ENCODE measurements at places on chromosomes 6 and 20.

DNA sequence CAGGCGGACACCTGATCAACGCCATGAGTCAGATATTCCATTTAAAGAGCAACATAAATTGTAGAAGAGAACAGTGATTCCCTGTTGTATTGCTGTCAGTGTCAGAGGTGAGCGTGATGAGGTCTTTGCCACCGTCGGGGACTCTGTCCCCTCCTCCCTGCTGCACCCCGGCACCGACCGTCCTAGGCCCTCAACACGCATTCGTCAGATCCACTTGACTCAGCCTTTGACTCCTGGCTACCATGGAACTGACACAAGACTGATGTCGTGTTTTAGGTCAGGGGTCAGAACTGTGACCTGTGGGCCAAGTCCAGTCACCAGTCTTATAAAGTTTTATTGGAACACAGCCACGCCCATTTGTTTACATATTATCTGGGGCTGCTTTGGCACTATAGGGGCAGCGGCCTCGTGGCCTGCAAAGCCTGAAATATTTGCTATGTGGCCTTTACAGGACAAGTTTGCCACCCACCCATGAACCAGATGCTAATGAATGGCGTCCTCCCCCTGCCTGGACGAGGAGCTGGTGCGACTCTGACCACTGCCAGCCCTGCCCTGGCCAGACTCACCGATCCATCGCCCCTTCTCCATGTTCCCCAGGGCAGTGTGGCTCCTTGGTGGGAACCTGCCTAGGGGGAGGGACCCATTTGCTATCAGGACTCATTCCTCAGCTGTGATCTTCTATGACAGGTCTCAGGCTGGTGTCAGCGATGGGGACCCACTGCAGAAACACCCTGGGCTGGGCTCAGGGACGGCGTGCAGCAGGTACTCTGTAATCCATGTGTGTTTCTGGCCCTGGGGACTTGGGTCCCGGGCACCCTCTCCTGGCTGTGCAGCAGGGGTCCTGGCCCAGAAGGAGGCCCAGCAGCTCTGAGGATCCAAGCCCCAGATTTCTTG is 37.5 kb upstream of the PHACTR3 start:
- DNase-seq = no peak

GRCh38 chr20:8917084-8917483 is 151.8 kb upstream of the PLCB4 start:
- DNase-seq = no peak

DNA sequence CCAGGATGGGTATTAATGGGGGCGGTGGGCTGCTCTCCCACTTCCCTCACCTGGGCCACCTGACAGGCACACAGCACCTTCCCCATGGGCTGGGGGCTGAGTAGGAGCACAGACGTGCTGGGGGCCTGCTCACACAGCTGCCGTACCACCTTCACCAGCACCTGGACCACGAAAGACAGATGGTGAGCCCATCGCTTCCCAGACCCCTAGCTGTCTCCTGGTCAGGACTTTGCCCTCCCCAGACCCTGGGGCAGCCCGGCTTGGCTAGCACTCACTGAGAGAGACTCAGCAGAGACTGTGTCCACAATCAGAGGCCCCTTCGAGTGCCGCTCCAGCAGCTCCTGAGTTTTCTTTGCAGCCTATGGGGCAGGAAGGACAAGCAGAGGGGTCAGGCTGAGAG is 12.0 kb downstream of the AARS2 start:
- DNase-seq = no peak

DNA sequence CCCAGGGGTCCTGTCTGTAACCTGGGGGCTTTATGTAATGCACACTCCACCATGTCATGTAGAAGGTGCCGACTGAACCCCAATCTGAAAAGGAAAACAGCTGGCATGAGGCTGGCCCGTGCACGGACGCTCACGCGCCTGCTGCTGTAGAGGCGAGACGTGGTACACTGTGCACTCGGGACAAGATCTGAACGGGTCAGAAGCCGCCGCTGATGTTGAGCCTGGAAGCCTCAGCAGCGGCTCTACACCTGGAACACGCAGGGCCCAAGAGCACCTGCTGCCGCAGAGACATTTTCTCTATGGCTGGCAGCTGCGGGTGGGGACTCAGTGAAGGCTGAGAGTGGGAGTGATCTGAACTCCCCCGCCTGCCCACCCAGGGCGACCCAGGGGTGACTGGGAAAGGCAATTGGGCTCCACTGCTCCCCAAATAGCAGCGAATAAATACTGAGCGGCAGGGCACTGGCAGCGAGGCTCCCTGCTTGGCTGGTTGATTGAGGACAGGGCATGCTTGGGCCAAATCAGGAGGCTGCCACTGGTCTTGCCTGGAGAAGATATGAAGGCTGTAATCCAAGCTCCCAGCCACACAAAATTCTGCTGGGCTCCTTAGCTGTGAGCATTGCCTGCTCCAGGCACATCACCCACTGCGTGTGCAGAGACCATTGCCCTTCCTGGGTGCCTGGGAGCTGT is 2.5 kb upstream of the OGFR start:
- DNase-seq = no peak

GRCh38 chr6:129860908-129861665 is at the start of gene TMEM244:
TSS of gene TMEM244 (minus strand) at chr6:129861315. CDS start at chr6:129861188, 127 bp downstream.
- no peak for DNase-seq

GRCh38 chr20:13717631-13718044 is 67.1 kb downstream of the ESF1 start:
- no peak for DNase-seq

DNA sequence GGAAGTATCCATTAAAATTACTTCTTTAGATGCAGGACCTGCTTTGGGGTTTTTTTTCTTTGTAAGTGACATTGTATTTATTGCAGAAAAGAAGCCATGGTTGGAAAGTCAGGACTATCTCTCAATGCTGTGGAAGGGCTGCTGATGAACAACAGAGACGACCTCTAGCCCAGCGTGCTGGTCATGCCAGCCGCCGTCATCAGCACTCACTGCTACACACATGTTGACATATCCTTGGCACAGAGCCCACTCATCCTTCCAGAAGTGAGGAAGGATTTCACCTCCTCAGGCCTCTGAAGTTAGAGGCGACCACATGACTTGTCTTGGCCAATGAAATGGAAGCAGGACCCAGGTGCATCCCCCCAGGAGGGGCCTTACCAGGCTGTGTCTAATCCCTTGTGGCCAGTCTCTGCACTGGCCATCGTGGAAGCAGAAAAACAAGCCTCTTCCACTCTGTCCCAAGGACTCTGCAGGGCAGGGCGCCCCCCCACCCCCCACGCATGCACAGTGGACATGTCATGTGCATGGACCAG is 343.5 kb downstream of the TAF4 start:
- DNase-seq = no peak

GRCh38 chr20:3606021-3606420 is 57.2 kb downstream of the GFRA4 start:
- DNase-seq = no peak

- DNase-seq = no peak
Measured at GRCh38 chr20:46050444-46050843, 21.4 kb downstream of the SLC12A5 start.

DNA sequence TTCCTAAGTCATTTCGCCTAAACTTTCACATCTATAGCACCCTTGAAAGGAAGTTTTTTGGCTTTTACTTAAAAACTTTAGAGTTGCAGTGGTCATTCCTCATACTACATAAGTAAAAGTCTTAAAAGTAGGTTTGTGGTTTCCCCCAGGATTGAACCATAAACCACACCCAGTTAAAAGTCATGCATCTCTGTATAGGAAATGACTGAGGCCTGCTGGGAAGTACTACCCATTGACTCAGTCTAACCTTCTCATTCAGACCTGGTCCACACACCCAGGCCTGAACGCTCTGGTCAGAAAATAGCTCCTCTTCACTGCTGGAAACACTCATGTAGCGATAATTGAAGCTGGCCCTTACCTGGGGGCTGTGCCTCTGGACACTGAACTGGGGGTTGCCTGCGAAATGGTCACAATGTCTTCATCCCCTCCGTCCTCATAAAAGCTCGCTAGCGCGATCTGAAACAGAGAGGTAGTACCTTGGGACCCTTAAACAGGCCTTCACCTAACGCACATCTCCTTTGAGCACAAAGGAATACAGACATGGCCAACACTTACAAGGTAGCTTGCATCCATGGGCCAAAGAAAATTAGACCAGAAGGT is 2.6 kb downstream of the NSFL1C start:
- DNase-seq = no peak

DNA sequence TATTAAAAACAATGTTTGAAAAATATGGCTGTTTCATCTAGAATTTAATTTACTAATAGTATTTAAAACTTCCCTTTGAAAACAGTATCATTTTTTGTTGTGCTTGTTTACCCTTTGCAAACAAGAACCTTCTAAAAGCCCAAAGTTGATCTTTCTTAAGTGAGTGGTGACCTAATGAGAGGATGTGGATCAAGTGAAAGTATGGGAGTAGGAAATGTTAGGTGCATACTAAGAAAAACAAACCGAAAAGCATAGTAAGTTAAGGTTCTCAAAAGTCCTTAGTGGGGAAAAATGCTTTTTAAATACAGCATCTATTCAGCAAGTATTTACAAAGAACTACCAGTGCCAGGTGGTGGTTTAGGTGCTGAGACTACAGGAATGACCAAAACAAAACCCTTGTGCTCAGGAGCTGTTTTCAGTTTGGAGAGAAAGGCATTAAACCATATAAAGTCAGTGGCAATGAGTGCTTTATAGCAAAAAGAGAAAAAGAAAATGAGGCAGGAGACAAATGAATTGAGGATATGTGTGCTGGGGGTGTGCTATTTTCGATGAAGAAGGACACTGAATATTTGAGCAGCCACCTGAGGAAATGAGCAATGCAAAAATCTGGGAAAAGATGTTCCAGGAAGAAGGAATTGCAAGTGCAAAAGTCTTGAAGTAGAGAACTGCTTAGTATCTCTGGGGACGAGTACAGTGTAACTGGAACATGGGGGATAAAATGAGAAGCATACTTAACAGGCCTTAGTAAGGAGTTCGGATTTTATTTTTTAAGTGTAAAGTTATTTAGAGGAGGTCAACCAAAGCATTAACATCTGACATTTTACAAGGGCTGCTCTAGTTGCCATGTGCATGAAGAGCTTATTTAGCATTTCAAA is 24.0 kb downstream of the RNF146 start:
- no peak for DNase-seq

GRCh38 chr20:14996883-14997672 is 659.7 kb upstream of the FLRT3 start:
- DNase-seq = no peak

GRCh38 chr20:56202493-56203077 is 45.9 kb upstream of the MC3R start:
- no peak for DNase-seq

DNA sequence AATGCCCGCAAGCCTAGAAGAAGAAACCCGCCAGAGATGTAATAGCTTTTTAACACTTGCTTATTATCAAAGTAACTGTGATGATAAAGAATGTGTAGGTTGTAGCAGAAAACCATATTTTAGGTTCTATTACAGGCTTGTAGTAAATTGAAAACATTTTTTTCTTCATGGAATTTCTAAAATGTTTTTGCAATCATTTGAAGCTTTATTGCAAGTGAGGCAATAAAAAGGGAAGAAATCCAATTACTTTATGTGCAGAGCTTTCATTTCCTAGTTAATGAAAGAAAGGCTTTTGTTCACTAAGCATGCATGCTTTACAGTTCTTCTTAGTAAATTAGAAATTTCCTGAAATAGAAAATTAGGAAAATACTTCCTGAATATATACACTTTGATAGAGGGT is 135.1 kb downstream of the B3GAT2 start:
- no peak for DNase-seq

- DNase-seq = no peak
Measured at GRCh38 chr6:106512968-106513574, 116.2 kb downstream of the RTN4IP1 start.

GRCh38 chr6:106226676-106227075 is 98.9 kb downstream of the ATG5 start:
- no peak for DNase-seq

DNA sequence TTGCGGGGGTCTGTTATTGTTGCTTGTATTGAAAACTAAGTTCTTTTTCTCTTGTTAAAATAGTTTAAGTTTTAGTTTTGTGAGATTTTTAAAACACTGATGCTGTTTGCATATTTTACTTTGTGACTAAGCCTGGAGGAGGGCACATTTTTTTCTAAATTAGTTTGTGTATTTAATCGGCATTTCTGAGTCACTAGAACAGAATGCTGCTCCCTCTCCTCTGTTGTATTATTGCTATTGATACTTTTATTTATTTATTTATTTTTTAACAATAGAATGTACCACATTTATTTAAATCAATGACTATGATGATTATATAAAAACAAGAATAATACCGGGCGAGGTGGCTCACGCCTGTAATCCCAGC is 5.1 kb upstream of the FAM50B start:
- no peak for DNase-seq

- no peak for DNase-seq
Measured at GRCh38 chr6:151128763-151129370, 110.9 kb upstream of the AKAP12 start.

GRCh38 chr20:43243672-43244269 is 54.1 kb upstream of the PTPRT start:
- DNase-seq = no peak

- DNase-seq = no peak
Measured at GRCh38 chr6:15592610-15593009, 70.2 kb downstream of the DTNBP1 start.

- DNase-seq = no peak
Measured at GRCh38 chr20:64064145-64064698, 1.2 kb downstream of the TCEA2 start.

DNA sequence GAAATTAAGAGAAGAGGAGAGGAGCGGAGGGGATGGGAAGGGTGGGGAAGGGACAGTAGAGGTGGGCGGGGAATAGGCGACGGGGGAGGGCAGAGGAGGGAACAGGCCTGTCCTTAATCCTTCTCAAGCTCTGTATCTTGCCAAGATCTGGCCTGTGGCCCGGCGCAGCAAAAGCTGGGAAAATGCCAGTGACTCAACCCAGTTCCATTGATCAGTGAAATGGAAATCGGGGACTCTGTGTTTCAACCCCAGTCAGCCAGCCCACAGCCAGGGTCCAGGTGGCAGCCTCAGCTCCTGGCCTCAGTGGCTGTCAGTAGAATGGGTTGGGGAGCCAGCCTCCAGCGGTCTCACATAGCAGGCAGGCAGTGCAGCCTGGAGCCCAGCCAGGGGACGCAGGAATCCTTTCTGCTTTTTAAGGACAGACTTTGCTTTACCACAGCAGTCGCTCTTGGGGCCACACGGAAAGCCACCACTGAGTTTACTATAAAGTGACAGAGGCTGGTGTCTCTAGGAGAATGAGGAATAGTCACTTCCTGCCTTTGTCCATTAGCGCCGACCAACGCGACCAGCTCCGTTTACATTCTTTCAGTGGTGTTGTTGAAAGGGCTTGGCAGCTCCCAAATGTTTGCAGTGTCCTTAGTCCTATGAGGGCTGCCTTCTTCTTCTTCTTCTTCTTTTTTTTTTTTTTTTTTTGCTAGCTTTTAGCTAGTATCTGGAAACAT is 128.0 kb downstream of the RIN2 start:
- DNase-seq = peak; percentile 79

DNA sequence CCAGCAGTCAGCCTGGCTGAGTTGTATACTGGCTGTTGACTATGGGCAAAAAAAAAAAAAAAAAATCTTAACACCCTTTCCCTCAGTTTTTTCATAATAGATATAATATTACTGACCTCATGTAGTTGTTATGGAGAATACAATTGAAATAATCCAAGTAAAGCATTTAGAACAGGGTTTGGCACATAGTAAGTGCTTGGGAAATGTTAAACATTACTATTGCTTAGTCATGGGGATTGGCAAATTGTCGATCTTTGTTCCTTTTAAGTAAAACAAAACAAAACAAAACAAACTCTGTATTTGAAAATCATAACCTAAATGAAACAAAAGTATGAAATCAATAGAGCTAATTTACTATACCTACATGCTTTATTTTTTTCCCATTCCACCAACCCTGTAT is 458.4 kb downstream of the GRIK2 start:
- DNase-seq = no peak

- DNase-seq = no peak
Measured at GRCh38 chr6:40825102-40825501, 213.9 kb downstream of the UNC5CL start.

GRCh38 chr6:157748839-157749571 is 74.0 kb upstream of the SNX9 start:
- DNase-seq = no peak

Data from Right ventricle myocardium superior (tissue), 1 donor.